ENCODE measurements at places on chromosomes 5 and 9.

- DNase-seq: no peak
These were observed 148.2 kb downstream of the PAM start for GRCh38 chr5:102903074-102903871.

DNA sequence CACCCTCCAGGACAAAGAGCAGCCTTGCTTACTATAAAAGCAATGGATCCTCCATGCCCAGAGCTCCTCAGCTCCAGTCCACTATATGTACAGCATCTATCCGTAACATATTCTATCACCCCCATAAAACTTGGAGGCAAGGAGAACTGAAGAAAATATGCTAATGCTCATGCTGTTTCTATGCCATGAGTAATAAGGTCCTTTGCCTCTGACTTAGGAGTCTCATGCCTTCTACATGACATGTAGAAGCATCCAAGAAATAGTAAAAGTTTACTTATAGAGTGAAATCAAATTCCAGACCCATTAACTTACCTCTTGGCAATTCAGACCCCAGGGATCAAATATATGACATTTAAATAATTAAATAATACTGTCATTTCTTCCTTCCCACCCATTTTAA, 33.7 kb downstream of the SSBP2 start:
- DNase-seq: no peak

DNA sequence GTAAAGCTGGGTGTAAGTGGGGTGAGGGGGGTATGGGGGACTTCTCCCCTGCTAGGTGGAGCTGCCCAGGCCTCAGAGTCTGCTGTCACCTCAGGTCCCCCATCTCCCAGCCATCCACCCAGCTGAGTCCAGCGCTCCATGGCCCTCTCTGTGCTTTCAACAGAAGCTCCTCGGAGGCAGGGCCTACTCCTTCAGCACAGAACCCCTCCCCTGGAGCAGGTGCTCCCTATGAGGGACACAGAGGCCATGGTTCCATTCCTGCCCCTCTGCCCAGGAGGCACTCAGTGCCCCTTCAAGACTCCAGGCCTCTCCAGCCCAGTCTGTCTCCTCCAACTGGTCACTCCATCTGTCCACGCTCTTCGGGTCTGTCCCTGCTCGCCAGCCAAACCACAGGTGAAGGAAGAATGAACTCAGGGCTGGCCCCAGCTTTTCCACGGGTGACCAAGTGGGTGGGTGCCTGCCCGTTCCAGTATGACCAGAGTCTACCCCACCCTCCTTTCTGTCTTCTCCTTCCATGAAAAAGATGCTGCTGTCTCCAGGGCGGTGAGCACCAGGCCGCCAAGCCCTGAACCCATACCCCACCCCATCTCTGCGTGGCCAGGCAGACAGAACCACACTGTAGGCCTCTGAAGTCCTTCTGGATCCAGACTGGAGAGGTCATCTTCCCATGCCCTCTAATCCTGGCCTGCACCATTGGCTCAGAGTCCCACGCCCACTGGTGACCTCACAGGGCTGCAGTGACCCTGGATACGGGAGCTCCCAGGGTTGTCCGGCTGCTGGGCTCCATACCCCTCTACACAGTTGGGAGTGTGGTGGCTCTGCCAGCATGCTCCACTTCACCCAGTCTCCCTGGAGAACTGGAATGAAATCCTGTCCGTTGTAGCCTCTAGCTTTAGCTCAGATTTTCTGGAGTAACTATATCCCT, 11.9 kb downstream of the GBGT1 start:
- no peak for DNase-seq

- DNase-seq: no peak
These were observed 57.4 kb downstream of the PSMB7 start for GRCh38 chr9:124357721-124358361.

DNA sequence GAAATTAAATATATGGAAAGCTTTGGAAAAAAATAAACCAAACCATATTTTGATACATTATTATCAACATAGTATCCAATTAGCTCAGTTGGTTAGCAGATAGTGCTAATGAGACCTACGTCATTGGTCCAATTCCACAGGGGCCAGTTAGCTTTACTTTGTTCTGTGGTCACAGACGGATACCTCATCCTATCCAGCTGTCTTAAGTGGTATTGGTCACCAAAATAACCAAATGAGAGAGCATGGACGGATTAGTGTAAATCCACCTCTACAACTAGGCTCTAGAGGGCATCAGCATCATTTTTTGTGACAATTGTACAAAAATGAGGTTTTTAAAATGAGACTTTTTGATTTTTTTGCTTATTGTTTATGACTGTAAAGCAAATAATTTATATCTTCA, 364.2 kb downstream of the KIAA0825 start:
- no peak for DNase-seq

DNA sequence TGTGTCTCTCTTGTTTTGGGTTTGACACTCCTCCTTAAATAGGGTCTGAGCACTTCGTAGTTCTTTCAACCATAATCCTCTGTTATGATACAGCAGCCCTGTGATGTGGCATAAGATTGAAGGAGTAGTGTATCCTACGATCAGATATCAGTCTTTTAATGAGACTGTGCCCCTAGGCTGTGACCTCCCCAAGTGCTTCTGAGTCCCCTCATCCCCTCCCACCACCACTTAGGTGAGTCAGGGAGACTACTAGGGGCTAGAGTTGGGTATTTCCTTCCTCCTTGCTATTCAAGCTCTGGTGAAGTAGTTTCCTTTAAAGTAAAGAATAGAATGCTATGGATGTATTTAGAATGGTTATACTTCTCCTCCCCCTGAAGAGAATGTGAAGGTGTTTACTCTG, 637.2 kb upstream of the GRAMD2B start:
- no peak for DNase-seq

DNA sequence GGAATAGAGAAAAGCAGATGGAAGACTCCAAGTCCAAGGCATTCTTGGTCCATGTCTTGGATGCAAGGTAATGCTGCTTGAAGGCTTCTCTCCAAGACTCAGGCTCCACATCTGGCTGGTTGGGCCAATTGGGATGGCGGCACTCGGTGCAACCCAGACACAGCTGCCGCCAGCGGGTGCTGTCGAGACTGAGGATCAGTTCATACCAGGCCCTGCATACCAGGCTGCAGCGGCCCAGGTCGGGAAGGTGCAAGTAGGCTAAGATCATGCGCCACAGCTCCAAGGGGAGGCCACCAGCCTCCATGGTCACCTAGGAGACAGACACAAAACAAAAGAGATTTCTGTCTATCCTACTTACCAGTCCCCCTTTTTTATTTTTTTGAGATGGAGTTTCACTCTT, 34.7 kb downstream of the FBXO10 start:
- DNase-seq: no peak

- DNase-seq: no peak
These were observed 2.8 kb upstream of the PPP1R26 start for GRCh38 chr9:135476561-135477355.

DNA sequence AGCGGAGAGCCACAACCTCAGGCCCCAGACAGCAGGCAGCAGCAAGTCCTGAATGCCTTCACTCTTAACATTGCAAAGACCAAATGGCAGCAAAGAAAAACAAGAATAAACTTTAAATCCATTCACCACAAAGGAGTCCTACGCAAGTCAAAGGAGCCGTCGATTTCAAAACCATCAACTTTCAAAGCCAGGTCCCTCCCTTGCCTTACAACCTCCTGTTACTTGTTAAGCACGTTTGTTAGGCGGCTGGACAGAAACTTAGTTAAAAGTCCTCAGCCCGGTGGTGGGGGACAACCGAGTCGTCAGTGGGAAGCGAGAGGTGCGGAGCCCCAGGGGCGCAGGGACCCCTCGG, 938 bp downstream of the LPAR1 start:
- no peak for DNase-seq

- no peak for DNase-seq
These were observed 27.7 kb upstream of the NSMF start for GRCh38 chr9:137486545-137487453.

DNA sequence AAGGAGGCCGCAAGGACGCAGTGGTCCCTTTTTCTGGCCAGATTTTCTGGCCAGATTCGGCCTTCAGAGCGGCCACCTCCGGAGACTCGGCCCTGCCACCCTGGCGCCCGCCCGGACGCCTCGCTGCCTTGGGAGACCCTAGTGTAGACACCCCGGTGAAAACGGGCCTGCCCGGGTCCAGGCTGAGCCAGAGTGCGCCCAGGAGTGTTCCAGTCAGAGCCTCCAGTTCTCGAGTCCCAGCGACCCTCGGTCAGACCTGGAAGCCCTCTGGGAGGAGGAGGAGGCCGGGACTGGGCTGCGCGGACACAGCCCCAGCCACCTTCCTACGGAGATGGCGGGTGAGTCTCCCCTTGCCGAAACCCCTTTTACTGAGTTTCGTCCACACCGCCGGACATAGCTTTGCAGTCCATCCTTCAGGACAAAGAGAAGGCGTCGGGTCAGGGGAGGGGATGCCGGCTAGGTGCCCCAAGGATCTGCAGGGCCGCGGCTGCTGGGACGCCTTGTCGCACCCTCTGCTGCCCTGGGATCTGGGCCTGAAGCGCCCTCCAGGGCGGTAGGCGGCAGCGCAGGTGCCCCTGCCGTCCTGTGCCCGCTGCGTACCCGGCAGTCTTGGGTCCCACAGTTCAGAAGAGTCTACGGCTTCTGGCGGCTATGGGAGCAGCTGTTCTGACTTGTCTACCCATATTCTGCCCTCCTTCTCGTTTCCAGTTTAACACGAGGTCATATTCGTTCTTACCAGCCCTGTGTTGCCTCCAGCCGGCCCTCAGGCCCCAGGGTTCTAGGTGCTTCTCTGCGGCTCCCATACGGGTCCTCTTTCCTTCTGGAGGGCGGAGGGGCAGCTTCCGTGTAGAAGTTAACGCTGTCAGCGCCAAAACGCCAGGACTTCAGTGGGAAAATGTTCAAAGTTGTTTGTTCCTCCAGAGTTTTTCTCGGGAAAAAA, 1771.7 kb upstream of the CDH9 start:
- no peak for DNase-seq

DNA sequence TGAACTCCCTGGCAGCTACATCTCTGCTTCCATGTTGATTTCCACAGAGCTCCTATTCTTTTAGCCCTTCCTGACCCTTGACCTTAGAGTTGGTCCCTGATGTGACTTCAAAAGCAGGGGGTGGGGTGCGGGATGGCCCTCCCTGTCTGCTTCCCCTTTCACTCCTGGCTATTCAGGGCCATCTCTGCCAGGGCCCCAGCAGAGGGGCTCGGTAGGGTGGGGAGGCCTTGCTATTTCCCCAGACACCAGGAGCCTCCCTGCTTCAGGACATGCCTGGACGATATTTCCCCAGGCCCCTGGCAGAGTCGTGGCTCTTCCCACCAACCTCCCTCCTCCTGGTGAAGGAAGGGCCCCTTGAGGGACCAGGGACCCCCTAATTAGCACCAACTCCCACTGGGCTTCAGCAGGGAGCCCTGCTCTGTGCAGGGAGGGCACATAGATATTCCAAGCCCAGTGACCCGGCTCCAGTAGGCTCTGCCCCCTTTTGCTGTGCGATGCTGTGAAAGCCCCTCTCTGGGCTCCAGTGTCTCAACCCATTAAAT, 17.3 kb downstream of the CORO2A start:
- no peak for DNase-seq

- no peak for DNase-seq
These were observed 220.5 kb downstream of the SH3GL2 start for GRCh38 chr9:17799369-17799768.

- DNase-seq: no peak
These were observed 318.4 kb upstream of the PANK3 start for GRCh38 chr5:168897387-168898122.

- DNase-seq: no peak
These were observed 276.4 kb downstream of the CDK5RAP2 start for GRCh38 chr9:120303519-120303918.

- no peak for DNase-seq
These were observed 224.3 kb downstream of the AOPEP start for GRCh38 chr9:94950579-94951323.

- DNase-seq: no peak
These were observed 489.2 kb downstream of the KDM4C start for GRCh38 chr9:7246917-7247522.

GRCh38 chr5:72394688-72395087, 74.5 kb downstream of the PTCD2 start:
- no peak for DNase-seq

DNA sequence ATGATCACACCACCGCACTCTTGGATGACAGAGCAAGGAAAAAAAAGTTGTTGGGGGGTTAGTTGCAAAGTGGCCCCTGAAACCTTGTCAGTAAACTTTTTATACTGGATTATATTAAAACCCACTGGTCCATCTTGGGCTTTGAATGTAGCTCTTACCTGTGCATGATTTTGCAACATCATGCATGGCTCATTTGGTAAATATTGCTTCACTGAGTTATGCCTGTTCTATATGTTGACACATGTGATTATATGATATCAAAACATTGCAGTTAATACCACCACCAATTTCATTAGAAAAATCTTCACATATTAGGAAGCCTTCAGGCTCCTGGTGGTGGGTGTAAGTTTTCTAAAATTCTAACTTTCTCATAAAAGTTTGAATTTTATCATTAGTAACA, 41.9 kb downstream of the DYNC2I2 start:
- no peak for DNase-seq

GRCh38 chr9:14627513-14627912, 65.7 kb downstream of the ZDHHC21 start:
- DNase-seq: no peak

- DNase-seq: no peak
These were observed 47.0 kb downstream of the SLC44A1 start for GRCh38 chr9:105291422-105291859.

- no peak for DNase-seq
These were observed 504.4 kb downstream of the TLE4 start for GRCh38 chr9:80076162-80076561.

DNA sequence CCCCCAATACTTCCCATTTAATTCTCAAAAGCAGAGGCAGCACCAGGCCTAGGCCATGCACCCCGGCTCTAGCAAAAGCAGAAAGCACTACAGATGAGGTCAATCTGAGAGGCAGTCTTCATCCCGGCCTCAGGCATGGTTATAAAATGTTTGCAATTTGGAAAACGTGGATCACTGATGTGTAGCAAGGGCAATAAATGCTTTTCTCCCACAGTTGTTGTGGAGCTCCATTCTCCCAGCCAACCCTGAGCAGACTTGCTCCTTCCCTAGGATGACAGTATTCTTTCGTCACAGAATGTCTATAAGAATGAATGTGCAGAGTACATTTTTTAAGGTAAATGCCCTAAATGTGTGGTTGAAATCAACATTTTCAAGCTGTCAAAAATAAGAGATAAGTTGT, 157.3 kb upstream of the DAPK1 start:
- DNase-seq: no peak

DNA sequence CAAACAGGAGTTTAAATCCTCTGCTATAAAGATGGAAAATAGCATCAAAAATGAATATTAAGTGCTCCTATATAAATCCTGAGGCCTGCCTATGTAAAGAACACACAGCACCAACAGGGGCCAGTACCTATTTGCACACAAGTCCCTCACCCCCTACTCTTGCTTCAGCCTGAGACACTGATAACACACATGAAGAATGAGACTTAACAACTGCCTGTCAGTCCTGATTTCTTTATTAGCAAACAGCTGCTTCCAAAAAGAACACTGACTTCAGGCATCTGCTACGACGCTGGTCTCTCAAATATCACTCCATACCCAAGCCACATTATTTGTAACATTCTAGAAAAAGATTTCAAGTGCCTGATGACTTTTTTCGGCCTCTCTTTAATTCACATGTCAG, 55.5 kb downstream of the MYO10 start:
- no peak for DNase-seq

GRCh38 chr5:32645246-32645645, 59.9 kb downstream of the SUB1 start:
- DNase-seq: no peak

Data from activated T-cell treated with anti-CD3 and anti-CD28 coated beads for 24 hours (primary cell).